ENCODE measurements at places on chromosomes 12 and 14.

DNA sequence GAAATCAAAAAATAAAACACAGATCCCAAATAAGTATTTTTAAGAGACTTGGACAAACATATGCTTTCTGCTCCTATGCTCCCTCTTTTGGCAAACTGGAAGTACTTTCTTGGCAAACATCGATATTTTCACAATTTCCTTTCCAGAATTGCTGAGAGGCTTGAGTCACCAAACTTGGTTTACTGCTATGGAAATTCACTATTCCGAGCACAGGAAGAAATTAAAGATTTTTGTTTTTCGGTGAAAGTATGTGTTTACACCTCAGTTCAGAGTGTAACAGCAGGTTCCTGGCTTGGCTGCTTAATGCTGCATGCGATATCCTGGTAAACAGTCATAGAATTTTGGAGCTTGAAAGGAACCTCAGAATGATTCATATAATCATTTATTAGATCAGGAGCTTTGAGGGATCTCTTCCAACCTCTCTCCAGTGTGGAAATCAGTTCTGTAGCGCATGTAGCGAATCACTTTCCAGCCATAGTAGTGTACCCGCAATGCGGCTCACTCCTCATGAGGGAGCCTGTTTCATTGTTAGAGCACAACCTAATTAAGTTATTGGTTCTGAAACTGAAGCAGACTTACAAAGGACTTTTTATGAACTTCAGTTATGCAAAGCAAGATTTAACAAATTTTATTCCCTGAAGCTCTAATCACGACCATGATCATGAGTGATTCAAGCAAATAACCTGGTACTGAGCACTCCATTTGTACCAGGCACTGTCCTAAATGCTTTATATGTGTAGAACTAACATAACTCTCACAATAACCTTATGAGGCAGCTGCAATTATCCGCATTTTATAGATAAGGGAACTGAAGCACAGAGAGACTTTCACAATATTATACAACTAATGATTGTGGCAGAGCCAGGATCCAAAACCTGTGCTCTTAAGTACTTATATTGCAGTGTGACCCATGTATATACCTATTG is 56.4 kb upstream of the ATP2A2 start:
- no peak for DNase-seq

GRCh38 chr14:39558525-39558924 is 126.3 kb upstream of the FBXO33 start:
- DNase-seq, result no peak

DNA sequence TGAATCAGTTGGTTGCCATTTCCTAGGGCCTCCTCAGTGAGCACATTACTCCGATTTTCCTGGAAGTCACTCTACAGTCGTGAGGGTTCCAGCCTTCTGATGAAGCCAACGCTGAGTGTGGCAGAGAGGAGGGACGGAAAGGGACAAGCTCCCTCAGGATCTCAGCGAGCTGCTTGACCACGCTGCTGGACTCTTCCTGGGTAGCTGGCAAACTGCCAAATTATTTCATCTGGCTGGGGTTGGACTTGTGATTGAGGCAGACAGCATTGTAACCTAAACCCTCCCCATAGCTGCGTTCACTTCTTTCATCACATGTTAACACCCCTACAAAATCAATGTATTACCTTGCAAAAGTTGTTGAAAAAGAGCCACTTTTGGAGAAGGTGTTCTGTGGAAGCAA is 69.6 kb upstream of the CHST11 start:
- DNase-seq, result no peak

- DNase-seq, result no peak
Observed at GRCh38 chr12:69961246-69961645, 136.2 kb downstream of the MYRFL start.

DNA sequence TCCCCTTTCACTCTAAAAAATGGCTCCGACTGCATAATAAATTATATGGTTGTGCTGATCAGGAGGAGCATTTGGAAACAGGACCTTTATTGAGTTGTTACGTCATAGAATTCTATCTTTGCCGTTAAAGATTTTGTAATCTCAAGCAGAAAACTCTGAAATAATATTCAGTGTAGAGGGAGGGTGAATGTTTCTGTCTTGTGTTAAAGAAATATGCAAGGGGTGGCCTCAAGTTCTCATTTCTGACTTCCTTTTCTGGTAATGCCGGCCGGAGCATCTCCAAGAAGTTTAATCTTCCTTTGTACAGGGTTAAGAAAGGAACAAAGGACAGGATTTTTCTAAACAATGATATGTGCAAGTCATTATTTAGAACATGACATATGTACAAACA is 165.1 kb downstream of the SLC38A4 start:
- no peak for DNase-seq
